ENCODE measurements at places on chromosomes 12 and 14.

DNA sequence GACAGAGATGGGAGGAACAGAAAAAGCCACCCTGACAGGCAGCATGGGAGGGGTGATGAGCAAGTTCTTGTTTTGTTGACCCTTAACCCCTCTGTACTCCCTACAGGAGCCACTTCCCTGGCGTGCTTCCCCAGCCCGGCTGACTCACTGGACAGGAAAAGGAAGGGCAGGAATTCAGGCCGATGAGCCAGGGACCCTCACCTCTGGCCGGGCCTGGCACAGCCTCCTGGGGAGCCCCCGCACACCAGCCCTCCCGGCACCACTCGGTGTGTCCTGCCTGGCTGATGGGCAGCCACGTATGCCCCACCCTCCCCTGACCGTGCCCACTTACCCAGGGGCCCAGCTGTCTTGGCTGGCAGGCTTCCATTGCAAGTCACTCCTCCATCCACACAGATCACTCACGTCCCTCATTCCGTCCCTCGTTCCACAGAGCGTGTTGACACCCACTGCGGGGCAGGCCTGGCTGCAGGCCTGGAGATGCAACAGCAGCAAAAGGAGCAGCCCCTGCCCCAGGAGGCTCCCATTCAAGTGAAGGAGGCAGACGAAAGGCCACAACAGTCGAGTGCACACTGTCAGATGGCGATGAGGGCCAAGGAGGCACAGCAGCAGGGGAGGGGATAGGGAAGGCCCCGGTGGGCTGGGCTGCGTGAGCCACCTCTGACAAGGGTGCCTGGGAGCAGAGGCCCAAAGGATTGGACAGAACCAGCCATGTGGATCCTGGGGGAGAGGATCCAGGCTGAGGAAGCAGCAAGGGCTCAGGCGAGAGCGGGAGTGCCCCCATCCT, 19.7 kb upstream of the CD9 start:
- no peak for DNase-seq

GRCh38 chr14:62455446-62455845, 589.8 kb downstream of the KCNH5 start:
- DNase-seq, result no peak

DNA sequence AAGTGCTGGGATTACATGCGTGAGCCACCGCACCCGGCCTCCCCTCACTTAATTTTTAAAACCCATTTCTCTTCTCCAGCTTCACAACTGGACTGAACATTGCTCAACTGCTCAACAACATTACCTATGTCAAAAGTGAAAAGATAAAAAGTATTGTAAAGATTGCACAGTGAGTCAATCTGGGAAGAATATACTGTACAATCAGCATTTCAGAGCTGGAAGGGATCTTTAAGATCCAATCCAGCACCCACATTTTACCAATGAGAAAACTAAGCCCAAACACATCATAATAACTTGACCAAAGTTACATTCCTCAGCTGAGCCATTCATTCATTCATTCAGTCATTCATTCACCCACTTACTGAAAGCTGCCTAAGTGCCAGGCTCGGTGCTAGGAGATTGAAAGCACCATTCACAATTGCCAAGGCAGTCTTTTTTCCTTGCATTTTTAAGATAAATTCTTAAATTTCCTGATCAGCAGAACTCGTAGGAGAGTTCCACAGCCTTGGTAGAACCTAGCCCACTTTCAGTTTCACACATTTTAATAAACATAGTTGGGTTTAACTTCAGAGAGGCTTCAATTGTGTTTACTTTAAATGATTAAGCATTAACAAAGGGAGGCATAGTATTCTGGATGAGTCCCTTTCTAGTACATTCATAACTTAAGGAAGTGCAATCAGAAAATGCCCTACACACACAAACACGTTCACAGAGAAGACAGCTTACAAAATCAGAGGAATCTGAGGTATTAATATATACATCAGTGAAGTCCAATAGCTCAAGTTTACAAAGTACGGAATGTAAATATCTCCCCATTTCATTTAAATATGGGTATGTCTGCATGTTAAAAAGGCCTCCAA, 3.0 kb downstream of the GALNT4 start:
- DNase-seq, result no peak

DNA sequence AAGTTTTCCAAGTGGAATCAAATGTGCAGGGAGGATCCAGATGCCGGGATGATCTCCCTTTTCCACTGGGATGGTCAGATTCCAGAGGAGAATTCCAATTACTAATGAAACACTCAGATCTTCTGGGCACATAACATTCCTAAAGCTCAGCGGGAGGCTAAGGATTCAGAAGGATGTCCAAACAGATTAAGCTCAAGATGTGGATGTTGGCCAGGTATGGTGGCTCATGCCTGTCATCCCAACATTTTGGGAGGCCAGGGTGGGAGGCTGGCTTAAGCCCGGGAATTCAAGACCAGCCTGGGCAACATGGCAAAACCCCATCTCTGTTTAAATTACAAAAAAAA, 62.0 kb upstream of the PNMA1 start:
- no peak for DNase-seq

- DNase-seq, result no peak
Observed at GRCh38 chr12:101793401-101793800, 37.4 kb downstream of the GNPTAB start.

DNA sequence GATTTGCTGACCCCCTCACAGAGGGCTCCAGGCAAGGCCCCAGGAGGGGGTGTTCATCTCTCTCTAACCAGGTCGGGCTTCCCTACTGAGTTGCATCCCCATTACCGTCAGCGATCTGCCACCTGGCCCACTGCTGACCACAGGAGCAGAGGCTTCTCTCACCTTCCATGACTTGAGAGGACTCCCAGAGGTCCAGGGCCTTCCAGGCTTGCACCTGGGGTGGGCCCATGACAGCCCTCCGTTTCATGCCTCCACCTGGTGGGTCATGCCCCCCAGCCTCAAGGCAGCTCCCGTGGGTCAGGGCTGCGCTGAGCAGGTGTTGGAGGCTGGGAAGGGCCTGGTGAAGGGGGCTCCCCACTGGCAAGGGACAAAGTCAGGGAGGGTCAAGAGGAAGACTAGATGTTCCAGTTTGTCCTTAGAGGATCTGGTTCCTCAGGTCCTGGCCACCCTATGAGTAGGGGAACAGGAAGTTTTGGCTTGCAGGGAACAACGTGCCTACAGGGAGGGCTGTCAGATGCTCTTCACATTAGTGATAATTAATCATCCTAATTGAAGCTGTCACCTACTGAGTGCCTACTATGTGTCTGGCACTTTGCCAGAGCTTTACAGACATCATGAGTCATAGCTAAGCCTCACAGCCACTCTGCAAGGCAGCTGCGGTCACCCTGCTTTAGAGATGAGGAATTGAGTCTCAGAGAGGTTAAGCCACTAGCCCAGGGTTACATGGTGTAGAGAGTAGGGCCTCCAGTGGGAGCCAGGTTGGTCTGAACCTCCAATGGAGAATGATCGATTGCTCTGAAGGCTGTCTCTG, 13.8 kb downstream of the NFKBIA start:
- no peak for DNase-seq

GRCh38 chr14:34049790-34050189, 98.9 kb upstream of the EGLN3 start:
- DNase-seq, result no peak

DNA sequence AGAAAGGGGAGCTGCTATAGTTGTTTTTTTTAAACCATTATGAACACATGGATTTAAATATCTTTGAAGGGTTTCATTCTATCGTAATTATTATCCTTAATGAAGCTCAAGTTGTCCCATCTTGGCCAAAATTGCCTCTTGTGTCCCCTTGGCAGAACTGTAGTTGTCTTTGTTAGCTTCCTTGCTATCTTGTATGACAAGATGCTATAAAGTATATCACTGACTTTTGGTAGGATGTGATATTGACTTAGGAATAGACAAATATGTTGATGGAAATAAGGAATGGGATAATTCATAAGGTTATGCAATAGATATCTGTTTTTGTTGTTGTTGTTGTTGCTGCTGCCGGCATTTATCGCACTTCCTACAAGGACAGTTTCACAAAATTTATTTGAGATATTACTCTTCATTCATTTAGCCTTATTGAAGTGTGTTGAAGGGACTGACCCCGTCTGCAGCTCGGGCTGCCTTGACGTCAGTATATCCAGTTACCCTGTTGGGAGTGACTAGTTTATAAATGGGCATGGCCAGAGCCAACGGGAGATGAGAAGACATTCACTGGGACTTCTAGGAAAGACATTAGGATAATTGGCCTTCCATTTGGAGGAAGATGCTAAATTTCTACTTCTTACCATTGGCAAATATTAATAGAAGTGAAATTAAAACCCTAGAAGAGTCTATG, 26.1 kb upstream of the APOLD1 start:
- no peak for DNase-seq

Data from left renal cortex interstitium (tissue), 4 donors.